ENCODE measurements at places on chromosomes 4 and X.
A peak's percentile ranks its signal among the peaks of the same experiment; 100 is the strongest.

GRCh38 chrX:110284159-110284558 lies 33.7 kb downstream of the AMMECR1 start:
- DNase-seq = no peak

DNA sequence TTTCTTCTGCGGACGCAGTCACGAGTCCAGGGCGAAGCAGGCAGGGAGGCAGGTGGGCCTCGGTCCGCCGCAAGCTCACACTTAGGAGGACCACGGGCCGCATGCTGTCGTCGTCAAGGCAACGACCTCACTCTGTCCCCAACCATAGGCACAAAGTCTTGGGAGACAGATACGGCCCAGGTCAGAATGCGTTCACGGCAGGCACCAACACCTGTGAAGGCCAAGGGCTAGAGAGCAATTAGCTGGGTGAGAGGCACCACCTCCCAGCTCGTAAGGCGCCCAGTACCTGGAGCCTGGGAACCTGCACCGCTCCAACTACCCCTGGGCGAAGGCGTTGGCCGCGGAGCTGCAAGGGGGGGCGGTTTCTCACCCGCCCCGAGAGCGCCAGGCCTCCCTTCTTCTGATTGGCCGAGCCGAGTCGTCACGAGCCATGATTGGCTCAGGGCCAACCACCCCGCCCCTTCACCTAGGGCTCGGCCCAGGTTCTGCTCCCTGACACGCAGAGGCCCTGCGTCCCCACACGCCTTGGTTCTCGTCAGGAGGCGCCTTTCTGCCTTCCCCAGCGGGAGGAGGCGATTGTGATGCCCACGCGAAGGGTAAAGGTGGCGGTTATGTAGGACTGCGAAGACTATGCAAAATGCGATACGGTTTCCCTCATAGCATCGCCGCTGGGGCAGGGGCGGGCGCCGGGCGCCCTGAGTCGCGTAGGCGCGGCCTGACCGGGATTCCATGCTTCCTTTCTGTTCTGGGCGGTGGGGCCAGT lies at the start of gene CDKL2:
CDKL2 (minus strand) TSS at position 355 of the 763 bp plus-strand sequence. CDS start 4,540 bp downstream, outside the sequence.
- DNase-seq = peak; percentile 16

GRCh38 chrX:10773318-10773717 lies 152.9 kb upstream of the MID1 start:
- DNase-seq = no peak

- no peak for DNase-seq
Measured at GRCh38 chrX:1500701-1501624, 36.0 kb downstream of the P2RY8 start.

DNA sequence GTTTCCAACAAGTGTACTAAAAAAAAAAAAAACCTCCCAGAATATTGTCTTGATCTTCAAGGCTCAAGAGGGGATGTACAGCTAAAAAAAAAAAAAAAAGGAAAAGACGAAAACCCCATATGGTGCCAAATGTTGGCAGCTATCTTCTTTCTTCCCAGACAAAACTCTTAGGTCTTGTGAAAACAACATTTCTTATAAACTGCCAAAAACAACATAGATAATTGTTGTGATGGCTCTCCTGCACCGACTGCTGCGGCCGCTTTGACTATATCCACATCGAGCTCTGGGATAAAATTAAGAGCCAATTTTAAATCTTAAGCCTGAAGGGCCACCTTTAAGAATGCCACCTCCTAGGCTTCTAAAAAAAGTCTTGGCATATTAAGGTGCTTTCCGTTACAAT lies 23.5 kb downstream of the PDGFC start:
- DNase-seq = no peak

GRCh38 chr4:7335344-7336066 lies 99.2 kb downstream of the PSAPL1 start:
- DNase-seq = no peak

- no peak for DNase-seq
Measured at GRCh38 chr4:145912376-145912775, 26.2 kb downstream of the ZNF827 start.

DNA sequence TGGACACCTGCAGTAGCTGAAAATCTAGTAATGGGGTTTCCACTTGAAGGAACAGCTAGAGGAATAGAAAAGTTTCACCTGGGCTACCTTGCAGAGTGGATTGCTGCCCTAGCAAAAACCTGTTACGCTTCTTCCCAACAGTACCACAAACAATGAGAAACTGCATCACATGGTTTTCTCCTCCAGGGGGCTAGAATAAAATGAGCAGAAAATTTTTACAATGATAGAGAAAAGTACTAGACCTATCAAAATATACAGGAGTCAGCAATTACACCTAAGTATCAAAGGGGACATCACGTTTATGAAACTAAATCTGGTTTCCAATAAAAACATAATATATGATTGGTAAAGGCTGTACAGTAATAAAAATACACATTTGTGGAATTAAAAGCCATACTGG lies 423.1 kb upstream of the PITX2 start:
- no peak for DNase-seq

- DNase-seq = no peak
Measured at GRCh38 chr4:157898836-157899605, 273.8 kb downstream of the GASK1B start.

- no peak for DNase-seq
Measured at GRCh38 chr4:54675721-54676461, 18.1 kb downstream of the KIT start.

GRCh38 chrX:129600981-129601424 lies 53.8 kb downstream of the APLN start:
- DNase-seq = no peak

DNA sequence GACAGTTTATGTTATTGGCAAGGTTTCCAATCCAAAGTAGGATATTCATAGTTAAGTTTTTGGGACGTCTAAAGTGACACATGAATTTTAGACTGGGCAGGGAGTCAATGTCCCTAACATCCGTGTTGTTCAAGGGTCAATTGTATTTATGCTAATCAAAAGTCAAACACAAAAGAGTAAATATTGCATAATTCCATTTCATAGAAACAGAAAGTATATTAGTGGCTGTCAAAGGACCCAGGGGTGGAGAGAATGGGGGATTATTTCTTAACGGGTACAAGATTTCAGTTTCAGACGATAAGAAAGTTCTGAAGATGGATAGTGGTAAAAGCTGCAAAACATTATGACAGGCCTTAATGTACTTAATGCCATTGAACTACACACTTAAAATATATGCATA lies 971.8 kb upstream of the AGA start:
- DNase-seq = no peak

DNA sequence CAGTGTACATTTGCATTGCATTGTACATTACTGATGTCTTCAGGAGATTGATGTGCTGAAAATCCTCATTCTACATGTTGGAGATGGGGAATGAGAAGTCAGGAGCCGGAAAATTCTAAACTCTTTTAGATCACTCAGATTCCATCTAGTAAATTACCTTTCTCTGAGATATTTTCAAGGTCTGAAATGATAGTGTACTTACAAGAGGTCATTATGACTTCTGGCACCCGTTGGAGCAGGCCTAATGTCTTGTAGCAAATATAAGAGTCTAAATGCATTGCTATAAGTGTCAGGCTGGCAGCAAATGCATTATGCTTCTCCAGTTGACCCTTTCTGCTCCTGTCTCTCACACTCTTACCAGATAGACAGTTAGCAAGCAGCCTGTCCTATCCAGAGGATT lies 692.8 kb downstream of the GRID2 start:
- DNase-seq = no peak

DNA sequence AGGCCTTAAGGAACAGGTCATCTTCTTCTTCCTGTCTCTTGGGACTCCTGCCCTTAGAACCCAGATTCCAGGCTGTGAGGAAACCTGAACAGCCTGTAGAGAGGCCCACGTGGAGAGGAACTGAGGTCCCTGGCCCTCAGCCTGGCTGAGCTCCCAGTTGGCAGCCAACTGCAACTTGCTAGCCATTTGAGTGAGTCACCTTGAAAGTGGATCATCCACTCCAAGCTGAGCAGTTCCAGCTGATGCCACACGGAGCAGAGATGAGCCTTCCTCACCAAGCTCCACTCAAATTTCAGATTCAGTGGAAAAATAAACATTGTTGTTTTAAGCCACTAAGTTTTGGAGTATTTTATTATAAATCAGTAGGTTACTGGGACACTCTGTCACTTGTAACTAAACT lies 392.5 kb downstream of the BCOR start:
- DNase-seq = no peak

- no peak for DNase-seq
Measured at GRCh38 chr4:150297861-150298474, 219.7 kb downstream of the DCLK2 start.

DNA sequence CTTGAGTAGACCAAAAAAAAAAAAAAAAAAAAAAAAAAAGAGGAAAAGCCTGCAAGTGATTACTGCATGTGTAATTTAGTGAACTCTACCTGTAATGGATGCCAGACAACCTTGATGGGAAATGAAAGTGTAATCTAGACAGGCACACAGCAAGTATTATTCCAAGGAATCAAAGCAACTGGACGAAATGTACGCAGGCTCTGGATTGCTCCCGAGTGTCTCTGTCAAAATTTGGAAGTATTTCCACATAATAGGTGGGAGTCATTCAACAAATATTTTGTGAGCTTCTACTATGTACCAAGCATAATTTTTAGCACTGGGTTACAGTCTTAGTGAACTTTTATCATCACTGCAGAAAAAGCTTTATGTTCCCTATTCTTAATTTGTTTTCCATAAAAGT lies 64.2 kb downstream of the LIMCH1 start:
- no peak for DNase-seq

- DNase-seq = no peak
Measured at GRCh38 chr4:4720646-4721045, 138.8 kb upstream of the MSX1 start.

- no peak for DNase-seq
Measured at GRCh38 chr4:37481547-37482122, 204.5 kb downstream of the RELL1 start.

- DNase-seq = no peak
Measured at GRCh38 chrX:68571610-68572311, 72.9 kb downstream of the YIPF6 start.

- DNase-seq = no peak
Measured at GRCh38 chr4:8589336-8589735, 3.2 kb upstream of the CPZ start.

DNA sequence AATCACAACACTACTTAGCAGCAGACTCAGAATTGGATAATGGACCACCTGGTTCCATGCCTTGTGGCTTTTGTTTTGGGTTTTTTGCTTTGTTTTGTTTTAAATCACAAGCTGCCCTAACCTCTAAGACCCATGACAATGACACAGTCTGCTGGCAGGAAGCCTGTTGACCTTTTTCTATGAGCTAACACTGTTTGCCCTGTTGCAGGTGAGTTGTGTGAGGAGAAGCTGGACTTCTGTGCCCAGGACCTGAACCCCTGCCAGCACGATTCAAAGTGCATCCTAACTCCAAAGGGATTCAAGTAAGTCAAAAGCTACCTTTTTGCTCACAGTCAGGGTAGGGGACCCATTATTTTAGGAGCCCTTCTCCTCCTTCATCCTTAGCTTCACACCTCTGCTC lies 110.8 kb upstream of the PACRGL start:
- no peak for DNase-seq

- DNase-seq = no peak
Measured at GRCh38 chrX:10011991-10012390, 44.8 kb downstream of the CLDN34 start.

DNA sequence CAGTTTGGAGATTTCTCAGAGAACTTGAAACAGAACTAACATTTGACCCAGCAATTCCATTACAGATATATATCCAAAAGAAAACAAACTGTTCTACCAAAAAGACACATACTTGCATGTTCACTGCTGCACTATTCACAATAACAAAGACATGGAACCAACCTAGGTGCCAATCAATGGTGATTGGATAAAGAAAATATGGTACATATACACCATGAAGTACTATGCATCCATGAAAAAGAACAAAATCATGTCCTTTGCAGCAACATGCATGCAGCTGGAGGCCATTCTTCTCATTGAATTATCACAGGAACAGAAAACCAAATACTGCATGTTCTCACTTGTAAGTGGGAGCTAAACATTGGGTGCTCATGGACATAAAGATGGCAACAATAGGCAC lies 47.6 kb upstream of the LNX1 start:
- DNase-seq = no peak

Data from esophagus squamous epithelium (tissue), 5 donors.